ENCODE measurements at places on chromosomes 5 and 9. TPM values are rescaled to one million over a fixed set of nuclear protein-coding genes. Genes with fewer than 3 reads are reported as not detected.

LCN9 gene
- not detected for total RNA-seq

ADRA1B gene
- total RNA-seq, result not detected

DNA sequence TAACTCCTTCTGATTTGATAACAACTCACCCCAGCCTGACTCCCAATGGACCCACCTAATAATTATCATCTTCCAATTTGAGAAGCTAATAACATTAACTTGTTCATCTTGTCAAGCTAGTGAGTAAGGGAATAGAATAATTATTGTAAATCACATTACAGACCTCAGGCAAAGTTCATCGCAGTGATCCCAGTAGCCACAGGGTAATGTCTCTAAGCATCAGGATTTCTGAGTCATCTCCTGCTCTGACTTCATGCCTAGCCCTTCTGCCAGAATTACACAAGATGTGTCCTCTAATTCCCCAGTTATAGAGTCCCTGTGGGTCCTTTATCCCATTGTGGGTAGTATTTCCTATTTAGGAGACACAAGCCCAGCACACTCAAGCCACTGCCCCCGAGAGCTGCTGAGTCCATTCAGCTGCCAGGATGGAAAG is 365.7 kb downstream of the DEPDC1B start:
- DNase-seq, result no peak

DNA sequence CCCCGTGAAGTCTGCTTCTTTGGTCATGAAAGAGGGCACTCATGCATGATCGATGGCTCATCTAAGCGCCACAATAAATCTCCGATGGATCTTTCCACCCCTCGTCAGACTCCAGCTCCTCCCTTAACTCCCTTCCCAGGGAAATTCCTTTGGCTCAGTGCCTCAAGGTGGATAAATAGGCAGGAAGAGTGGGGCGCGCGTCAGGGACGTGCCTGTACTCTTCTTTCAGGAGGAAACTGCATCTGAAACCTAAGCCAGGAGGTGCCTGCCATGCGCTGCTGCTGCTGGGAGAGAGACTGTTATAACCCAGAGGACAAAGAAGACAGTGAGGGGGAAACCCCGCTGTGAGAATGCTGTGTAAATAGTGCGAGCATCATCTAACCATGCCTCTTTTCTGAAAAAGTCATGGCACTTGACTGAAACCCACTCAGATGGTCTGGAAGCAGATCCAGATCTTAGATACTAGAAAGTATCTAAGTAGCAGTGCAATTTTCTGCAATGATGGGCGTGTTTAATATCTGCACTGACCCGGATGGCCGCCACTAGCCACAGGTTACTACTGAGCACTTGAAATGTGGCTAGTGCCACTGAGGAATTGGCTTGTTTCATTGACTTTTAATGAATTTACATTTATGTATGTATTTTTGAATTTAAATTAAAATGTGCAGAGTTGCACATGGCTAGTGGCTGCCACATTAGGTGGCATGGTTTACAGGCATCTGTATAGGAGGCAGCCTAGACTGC is 120.3 kb upstream of the BASP1 start:
- no peak for DNase-seq

- DNase-seq, result no peak
These were observed 104.3 kb downstream of the TRPM6 start for GRCh38 chr9:74783408-74783807.

DNA sequence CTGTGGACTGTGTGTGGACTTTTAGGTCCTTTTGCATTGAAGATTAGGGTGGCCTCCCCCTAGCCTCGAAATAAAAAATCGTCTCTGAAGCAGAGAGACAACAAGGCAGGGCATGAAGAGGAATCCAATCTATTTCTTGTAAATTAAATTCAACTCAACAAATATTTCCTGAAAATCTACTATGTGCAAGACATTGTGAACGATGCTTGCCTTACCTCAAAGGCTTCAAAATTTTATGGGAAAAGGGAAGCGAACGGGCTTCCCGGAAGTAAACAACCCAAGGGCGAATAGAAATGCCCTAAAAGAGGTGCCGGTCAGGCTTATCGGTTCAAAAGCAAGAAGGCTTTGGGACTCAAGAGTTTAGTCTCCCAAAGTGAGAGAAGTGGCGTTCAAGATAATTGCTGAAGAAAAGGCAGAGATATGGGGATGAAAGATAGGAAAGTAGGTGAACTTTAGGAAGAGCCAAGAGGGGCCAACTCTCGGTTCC is 525 bp downstream of the KIF24 start:
- no peak for DNase-seq

DNA sequence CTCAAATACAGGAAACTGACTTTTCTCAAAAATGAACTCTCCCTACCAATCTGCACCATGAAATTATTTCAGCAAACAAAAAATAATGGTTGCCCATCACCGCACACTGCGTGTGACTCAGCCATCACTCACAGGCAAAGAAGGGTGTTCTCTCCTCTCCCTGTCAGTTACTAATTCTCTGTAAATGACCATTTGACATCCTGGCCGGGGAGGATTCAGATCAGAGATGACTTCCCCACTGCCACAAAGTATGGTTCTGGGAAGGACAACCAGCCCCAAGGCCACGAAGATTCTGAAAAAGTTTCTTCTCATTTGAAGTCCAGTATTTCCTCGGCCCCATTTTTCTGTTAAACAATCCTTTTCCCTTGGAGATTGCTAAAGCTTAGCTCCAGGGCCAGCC is 199.4 kb downstream of the AUH start:
- DNase-seq, result peak; percentile 72

GRCh38 chr5:54834121-54834842 is 151.1 kb downstream of the ESM1 start:
- DNase-seq, result no peak
